ENCODE measurements at places on chromosomes 12 and 14. TPM values are rescaled to one million over a fixed set of nuclear protein-coding genes. Genes with fewer than 3 reads are reported as not detected.

The METTL1 gene
- 46.5 TPM for total RNA-seq

The GLI1 gene
- 6.5 TPM for total RNA-seq

The OAS1 gene
- total RNA-seq = 4.5 TPM

The TCL1A gene
- total RNA-seq = not detected

The LPAR5 gene
- not detected for total RNA-seq

The ARG2 gene
- total RNA-seq = 1.1 TPM

The PLEK2 gene
- 9.1 TPM for total RNA-seq

The PPM1H gene
- 22.9 TPM for total RNA-seq

The ADSS1 gene
- total RNA-seq = 9.4 TPM

The IL22 gene
- total RNA-seq = not detected

GRCh38 chr12:46523446-46523845, 150.9 kb upstream of the SLC38A2 start:
- H3K27ac ChIP-seq = peak overlapping the region; percentile 60
- no peaks in the 10 kb centered on the region for H3K27me3 ChIP-seq
- DNase-seq = no peak
- peaks cover 7% of the 10 kb centered on the region for H3K4me1 ChIP-seq
- H3K4me3 ChIP-seq = peak overlapping the region; percentile 19
- H3K36me3 ChIP-seq = no peaks in the 10 kb centered on the region

GRCh38 chr12:509500-509899, 49.8 kb downstream of the B4GALNT3 start:
- peaks cover 5% of the 10 kb centered on the region for H3K4me1 ChIP-seq
- no peak for DNase-seq
- no peak overlapping the region for H3K4me3 ChIP-seq

DNA sequence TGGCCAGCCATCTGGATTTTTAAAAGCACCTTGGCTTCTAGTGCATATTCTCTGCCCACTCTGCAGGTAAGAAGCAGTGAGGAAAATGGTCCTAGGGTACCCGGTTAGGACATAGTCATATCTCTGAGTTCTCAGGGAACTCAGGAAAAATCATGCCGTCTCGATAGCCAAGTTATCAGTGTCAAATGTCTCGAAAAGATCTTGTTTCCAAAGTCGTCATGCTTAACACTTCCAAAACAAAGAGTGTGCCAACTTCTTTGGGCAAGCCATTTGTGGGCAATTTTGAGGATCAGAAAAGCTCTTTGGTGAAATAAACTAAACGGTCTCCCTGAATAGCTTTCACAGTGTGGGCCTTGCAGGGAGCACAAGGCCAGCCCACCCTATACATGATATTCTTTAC, 39.2 kb downstream of the RASSF3 start:
- peaks cover 52% of the 10 kb centered on the region for H3K4me1 ChIP-seq
- no peaks in the 10 kb centered on the region for H3K36me3 ChIP-seq
- H3K27ac ChIP-seq = peak overlapping the region; percentile 81
- no peak overlapping the region for H3K4me3 ChIP-seq

DNA sequence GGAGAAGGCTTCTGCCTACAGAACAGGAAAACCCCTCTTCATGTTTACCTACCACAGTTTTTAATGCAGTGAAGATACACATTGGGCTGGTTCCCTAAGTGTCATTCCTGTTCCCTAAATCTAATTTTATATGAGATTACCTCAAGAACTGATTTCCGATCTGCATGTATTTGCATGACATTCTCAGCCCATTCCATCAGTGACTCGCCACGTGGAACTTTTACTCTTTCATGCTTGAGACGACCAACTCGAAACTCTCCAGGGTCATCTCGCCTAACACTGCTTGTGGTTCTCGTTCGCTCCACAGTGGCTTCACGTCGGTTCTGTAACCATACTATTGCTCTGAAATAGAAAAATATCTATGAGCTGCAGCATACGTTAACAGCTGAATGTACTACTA, 83.1 kb upstream of the STRN3 start:
- H3K4me3 ChIP-seq = no peak overlapping the region
- no peaks in the 10 kb centered on the region for H3K4me1 ChIP-seq
- H3K36me3 ChIP-seq = peaks cover 43% of the 10 kb centered on the region
- DNase-seq = no peak
- no peaks in the 10 kb centered on the region for H3K27me3 ChIP-seq
- H3K27ac ChIP-seq = no peak overlapping the region

DNA sequence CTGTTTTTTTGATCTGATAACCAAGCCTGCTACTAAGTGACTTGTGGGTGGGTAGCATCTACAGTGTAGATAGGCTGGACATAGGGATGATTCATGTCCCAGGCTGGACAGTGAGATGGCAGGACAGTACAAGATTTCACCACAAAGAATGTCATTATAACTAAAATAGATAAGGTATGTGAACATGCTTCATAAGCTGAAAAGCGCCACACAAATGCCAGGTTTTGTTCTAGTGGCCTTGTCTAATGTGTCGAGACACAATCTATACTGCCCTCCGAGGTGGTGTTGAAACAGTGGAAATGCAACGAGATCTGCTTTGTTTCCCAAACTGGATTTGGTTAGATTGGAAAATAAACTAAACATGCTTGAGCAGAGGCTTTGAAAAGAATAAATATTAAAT, 4.4 kb downstream of the LGALS3 start:
- DNase-seq = no peak
- no peaks in the 10 kb centered on the region for H3K27me3 ChIP-seq
- H3K4me3 ChIP-seq = no peak overlapping the region

GRCh38 chr12:131391399-131391798, 319.5 kb upstream of the SFSWAP start:
- no peak overlapping the region for H3K4me3 ChIP-seq
- H3K4me1 ChIP-seq = no peaks in the 10 kb centered on the region
- DNase-seq = no peak
- H3K27ac ChIP-seq = no peak overlapping the region

DNA sequence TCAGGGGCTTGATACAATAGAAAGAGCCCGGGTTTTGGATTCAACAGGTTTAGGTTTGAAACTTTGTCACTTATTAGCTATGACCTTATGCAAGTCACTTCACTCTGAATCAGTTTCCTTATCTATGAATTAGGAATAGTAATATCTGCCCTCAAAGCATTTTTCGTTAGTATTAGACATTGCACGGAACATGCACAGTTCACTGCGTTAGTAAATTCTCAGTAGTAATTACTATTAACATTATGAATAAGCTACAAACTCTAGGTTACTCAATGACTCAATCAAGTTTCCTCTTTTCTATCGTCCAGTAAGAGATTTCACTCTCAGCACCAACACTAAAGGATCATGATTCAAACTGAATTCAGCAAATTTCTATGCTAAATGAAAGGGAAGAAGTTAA, 150.3 kb downstream of the CEP83 start:
- H3K27me3 ChIP-seq = no peaks in the 10 kb centered on the region
- no peaks in the 10 kb centered on the region for H3K4me1 ChIP-seq
- peaks cover 13% of the 10 kb centered on the region for H3K36me3 ChIP-seq

DNA sequence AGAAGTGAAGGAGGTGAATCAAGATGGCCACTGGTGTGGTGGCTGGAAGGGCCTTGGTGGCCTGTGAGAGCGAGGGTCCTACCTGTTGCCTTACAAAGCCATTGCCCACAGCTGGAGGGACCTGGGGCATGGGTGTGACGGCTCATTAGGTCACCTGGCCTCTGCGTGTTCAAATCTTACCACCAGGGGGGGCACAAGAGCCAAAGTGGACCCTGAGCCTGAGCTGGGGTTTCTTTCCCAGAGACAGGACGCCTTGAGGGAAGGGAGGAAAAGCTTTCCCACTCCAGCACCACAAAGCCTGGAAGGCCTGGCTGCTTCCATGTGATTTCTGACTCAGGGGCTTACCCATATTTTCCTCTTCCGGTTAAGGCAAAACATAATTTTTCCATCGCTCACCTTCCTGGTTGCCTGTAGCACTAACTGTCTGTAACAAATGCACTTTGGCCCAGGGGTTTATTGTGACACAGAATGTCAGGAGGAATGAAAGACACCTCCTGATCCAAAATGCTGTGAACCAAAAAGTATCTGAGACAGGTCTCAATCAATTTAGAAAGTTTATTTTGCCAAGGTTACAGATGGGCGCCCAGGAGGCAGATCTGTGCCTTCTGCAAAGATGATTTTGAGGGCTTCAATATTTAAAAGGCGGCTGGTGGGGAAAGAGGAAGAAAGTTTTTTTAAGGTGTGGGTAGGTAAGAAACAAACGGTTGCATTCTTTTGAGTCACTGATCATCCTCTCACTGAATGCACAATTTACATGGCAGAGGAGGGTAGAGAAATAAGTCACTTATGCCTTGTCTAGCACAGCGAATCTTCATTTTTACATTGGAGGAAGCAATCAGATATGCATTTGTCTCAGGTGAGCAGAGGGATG, 4.3 kb upstream of the CD9 start:
- H3K27ac ChIP-seq = peak overlapping the region; percentile 61
- peak; percentile 87 for DNase-seq
- H3K27me3 ChIP-seq = no peaks in the 10 kb centered on the region
- no peak overlapping the region for H3K4me3 ChIP-seq
- no peaks in the 10 kb centered on the region for H3K36me3 ChIP-seq

DNA sequence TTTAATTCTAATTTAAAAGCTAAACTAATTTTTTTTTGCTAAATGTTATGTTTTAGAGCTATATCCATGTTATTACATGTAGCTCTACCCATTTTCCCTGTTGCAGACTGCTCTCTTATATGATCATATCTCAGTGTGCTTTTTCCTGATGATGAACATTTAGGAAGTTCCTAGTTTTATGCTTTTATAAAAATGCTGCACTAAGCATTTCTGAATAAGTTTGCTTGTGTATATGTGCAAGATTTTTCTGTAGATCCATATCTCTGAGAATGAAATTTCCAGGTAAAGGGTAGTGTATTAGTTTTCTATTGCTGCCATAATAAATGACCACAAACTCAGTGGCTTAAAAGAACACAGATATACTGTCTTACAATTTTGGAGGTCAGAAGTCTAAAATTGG, 374.4 kb upstream of the E2F7 start:
- H3K4me3 ChIP-seq = no peak overlapping the region
- H3K27me3 ChIP-seq = no peaks in the 10 kb centered on the region
- no peak overlapping the region for H3K27ac ChIP-seq
- DNase-seq = no peak

DNA sequence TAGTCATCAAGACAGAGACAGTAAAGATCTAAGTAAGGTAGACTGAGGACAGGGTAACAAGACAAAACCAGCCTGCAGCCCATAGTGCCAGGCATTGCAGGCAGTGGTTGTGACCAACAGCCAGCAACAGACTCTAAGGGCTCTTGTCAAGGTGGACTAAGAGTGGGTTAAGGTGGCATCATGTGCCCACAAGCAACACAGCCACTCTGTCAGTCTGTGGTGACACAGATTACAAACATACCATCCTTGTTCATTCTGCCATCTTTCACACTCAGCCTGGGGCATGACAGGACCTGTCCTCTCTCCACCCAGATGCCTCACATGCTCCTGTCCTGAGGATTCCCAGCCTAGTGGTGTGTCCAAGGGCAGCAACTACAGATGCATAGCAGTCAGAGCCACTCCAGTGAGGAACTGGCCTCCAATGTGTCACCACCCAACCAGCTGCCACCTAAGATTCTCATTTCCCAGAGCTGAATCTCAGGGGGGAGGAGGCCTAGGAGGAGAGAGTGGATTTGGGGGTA, 28.3 kb downstream of the VDR start:
- H3K36me3 ChIP-seq = no peaks in the 10 kb centered on the region
- no peak overlapping the region for H3K4me3 ChIP-seq
- H3K4me1 ChIP-seq = no peaks in the 10 kb centered on the region
- H3K27me3 ChIP-seq = peaks cover 3% of the 10 kb centered on the region
- DNase-seq = no peak

- no peak overlapping the region for H3K27ac ChIP-seq
- H3K27me3 ChIP-seq = no peaks in the 10 kb centered on the region
- H3K36me3 ChIP-seq = no peaks in the 10 kb centered on the region
- no peaks in the 10 kb centered on the region for H3K4me1 ChIP-seq
Observed at GRCh38 chr14:67833403-67833802, 13.8 kb downstream of the RAD51B start.

GRCh38 chr14:92794547-92794941, 439 bp downstream of the GOLGA5 start:
- peaks cover 6% of the 10 kb centered on the region for H3K36me3 ChIP-seq
- H3K4me3 ChIP-seq = peak overlapping the region; percentile 96
- no peak for DNase-seq

DNA sequence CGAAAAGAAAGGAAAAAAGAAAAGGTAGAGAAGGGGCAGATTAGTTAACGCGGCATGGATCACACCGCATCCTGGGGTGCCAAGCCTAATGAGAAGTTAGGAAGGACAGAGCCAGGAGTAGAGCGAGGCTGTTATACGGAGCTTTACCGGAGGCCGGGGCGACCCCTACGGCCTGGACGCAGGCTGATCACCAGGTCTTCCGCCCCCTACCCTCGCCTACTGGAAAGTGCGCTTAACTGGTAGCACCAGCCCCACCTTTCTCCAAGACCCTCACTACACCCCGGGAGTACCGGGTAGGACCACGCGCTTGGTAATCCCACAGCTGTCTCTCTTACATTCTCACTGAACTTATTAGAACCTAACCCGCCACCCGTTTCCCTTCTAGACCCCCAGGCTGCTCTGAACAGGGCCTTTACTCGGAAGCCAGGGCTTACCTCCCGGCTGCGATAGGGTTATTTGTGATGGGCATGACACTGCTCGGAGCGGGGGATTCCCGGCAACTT, 33.8 kb downstream of the WBP11 start:
- no peaks in the 10 kb centered on the region for H3K27me3 ChIP-seq
- no peaks in the 10 kb centered on the region for H3K36me3 ChIP-seq
- H3K27ac ChIP-seq = peak overlapping the region; percentile 97
- H3K4me1 ChIP-seq = no peaks in the 10 kb centered on the region

DNA sequence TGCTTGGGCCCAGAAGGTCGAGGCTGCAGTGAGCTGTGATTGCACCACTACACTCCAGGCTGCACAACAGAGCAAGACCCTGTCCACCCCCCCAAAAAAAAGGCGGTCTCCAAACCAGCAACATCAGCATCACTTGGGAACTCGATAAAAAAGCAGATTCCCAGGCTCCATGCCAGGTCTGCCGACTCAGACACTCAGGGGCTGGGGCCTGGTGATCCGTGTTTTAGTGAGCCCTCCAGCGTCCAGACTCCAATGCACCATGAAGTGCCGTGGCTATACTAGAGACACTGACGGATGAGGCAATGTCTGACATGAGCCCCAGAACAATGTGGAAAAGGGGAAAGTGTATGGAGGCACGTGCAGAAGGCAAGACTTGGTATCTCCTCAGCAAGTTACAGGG, 28.8 kb downstream of the SCARB1 start:
- H3K4me3 ChIP-seq = no peak overlapping the region
- H3K4me1 ChIP-seq = peaks cover 54% of the 10 kb centered on the region
- peak overlapping the region; percentile 69 for H3K27ac ChIP-seq
- no peaks in the 10 kb centered on the region for H3K27me3 ChIP-seq
- DNase-seq = no peak
- H3K36me3 ChIP-seq = no peaks in the 10 kb centered on the region

DNA sequence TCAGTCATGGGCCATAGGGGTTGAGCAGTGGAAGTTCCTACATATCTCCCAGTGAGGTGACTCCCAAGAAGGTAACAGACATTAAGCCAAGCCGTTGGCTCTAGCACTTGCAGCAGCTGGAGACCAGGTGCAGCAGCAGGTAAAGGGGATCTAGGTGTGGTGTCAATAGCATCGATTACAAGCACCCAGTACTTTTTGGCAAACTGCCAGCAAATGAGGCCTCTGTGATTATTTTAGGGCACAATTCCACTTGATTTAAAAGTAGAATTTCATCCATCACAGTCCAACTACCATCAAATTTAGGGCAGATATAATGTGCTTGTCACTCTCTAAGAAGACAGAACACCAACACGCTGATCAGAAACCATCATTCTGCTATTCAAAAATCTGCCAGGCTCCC, 224.1 kb upstream of the EGLN3 start:
- H3K4me3 ChIP-seq = no peak overlapping the region
- no peaks in the 10 kb centered on the region for H3K4me1 ChIP-seq
- H3K27ac ChIP-seq = no peak overlapping the region
- no peaks in the 10 kb centered on the region for H3K27me3 ChIP-seq

GRCh38 chr12:26195641-26196420, 458 bp downstream of the SSPN start:
- no peaks in the 10 kb centered on the region for H3K27me3 ChIP-seq
- DNase-seq = peak; percentile 62
- H3K36me3 ChIP-seq = no peaks in the 10 kb centered on the region
- H3K4me1 ChIP-seq = peaks cover 41% of the 10 kb centered on the region
- H3K27ac ChIP-seq = peak overlapping the region; percentile 98

Measured in Panc1 (cell line).